Left lobe of liver (tissue), 2 donors: ENCODE measurements at places on chromosomes 16 and 17. TPM values are rescaled to one million over a fixed set of nuclear protein-coding genes. Genes with fewer than 3 reads are reported as not detected.

- no peak for DNase-seq
Measured at GRCh38 chr17:66665194-66665593, 169.7 kb upstream of the CACNG5 start.

GRCh38 chr16:59392911-59393310, 658.8 kb upstream of the GOT2 start:
- DNase-seq = no peak

PSMB3 gene
- 98.2 TPM for total RNA-seq

DNA sequence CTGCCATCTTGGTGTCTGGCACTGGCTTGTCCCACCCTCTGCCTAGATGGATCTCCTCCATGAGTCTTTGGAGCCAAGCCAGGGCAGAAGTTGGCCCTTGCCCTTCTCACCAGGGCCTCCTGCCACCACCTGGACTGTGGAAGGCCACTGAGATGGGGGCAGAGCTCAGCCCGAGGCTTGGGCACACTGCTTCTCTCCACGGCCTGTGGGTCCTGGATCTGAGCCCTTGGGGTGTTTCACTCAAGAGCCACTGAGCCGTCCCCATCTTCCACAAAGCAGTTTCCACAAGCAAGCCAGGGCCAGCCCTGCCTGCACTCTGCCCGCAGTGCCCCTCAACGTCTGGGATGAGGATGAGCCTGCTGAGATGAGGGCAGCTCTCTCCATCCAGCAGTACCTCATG, 16.7 kb upstream of the CD300A start:
- DNase-seq = peak; percentile 94

GRCh38 chr16:66254751-66255150, 111.7 kb upstream of the CDH5 start:
- no peak for DNase-seq

- no peak for DNase-seq
Measured at GRCh38 chr16:1775846-1776671, 3.1 kb upstream of the MRPS34 start.

LRRC37A gene
- total RNA-seq = 0.45 TPM

GRCh38 chr17:2042933-2043332, 1.1 kb downstream of the OVCA2 start:
- no peak for DNase-seq

ITGA3 gene
- 2.7 TPM for total RNA-seq

GRCh38 chr17:31535581-31535981, 144.1 kb downstream of the RAB11FIP4 start:
- no peak for DNase-seq

GRCh38 chr16:23024044-23024443, 125.2 kb downstream of the USP31 start:
- DNase-seq = no peak

GRCh38 chr17:67559381-67559966, 158.3 kb upstream of the NOL11 start:
- no peak for DNase-seq

- DNase-seq = peak; percentile 59
Measured at GRCh38 chr17:47239967-47240651, 13.5 kb upstream of the ITGB3 start.

- DNase-seq = no peak
Measured at GRCh38 chr17:78172249-78173051, 4.1 kb downstream of the SYNGR2 start.

GRCh38 chr16:14310519-14310991, 239.4 kb downstream of the MRTFB start:
- no peak for DNase-seq

DNA sequence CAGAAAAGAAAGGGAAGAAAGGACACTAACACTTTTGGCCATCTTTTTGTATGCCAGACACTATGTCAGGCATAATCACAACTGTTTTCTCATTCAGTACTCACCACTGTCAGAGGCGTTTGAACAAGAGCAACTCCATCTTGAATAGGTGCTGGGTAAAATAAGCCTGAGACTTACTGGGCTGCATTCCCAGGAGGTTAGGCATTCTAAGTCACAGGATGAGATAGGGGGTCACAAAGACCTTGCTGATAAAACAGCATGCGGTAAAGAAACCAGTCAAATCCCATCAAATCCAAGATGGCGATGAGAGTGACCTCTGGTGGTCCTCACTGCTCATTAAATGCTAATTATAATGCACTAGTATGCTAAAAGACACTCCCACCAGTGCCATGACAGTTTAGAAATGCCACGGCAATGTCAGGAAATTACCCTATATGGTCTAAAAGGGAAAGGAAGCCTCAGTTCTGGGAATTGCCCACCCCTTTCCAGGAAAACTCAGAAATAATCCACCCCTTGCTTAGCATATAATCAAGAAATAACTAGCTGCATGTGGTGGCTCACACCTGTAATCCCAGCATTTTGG, 14.9 kb upstream of the LYRM9 start:
- no peak for DNase-seq

DNA sequence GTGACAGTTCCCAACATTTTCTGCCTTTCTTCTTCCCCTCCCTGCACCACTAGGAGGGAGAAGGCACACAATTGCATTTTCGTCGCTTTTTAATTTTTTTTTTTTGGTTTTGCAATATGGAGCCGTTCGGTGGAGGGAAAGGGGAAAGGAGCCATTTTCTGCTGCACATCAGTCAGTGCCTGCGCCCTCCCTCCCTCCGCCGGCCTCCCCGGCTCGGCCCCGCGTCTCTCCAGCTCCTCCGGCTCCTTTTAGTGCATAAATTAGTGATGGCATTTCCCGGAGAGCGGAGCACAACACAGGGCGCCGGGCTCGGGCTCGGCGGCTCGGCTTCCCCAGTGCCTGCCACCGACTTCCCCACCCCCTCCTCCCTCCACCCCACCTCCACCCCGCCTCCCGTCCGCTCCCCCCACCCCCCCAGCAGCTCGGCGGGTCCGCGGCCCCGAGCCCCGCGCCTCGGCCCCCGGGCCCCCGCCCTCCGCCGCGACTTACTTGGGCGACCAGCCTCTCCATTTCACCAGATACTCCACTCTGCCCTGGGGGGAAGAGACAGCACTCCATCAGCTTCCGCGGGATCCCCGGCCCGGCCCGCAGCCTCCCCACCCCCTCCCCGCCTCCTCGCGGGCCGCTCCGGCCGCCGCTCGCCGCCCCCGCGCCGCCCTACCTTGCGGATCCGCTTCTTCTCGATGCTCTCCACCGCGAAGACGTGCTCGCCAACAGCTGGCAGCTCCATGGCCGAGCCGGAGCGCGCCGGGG, 542 bp downstream of the CBX4 start:
- no peak for DNase-seq

GRCh38 chr17:48179071-48179945, 71.7 kb downstream of the SNX11 start:
- no peak for DNase-seq

TBC1D3B gene
- total RNA-seq = 5.7 TPM

SPSB3 gene
- 49.1 TPM for total RNA-seq

KRTAP1-5 gene
- not detected for total RNA-seq

- no peak for DNase-seq
Measured at GRCh38 chr17:55161935-55162555, 102.7 kb upstream of the HLF start.

DNA sequence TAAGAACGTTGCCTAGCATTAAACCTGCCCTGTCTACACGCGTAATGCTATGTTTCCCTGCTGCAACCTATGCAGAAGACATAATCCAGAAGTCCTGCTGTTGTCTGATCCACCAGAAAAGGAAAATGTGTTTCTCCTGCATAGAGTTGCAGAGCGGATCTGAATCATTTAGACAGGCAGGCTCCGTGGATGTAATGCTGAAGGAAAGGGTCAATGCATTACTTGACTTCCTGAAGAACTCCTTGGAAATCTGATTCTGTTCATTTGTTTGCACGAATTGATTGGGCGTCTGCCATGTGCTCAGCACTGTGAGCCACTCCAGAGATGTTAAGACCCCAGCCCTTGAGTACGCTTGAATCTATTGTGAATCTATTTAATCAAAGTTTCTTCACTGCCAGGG, 83.4 kb downstream of the FOXL1 start:
- DNase-seq = no peak

DNA sequence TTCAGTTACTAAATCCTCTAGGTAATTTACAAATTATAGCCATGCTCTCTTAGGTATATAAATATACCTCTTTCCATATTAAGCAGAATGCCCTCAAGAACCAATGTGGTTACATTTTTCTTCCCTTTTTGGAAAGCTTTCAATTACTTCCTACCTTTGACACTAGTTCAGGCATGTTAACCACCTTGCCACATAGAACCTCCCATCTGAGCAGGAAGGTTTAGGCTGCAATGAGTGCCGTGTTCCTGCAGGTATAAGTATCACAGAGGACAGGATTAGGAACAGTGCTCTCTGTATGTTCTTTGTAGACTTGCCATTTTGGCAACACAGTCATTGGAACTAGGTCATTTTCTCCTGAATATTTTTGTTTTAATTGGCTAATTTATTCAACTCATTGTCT, 20.1 kb downstream of the KRT25 start:
- no peak for DNase-seq

DNA sequence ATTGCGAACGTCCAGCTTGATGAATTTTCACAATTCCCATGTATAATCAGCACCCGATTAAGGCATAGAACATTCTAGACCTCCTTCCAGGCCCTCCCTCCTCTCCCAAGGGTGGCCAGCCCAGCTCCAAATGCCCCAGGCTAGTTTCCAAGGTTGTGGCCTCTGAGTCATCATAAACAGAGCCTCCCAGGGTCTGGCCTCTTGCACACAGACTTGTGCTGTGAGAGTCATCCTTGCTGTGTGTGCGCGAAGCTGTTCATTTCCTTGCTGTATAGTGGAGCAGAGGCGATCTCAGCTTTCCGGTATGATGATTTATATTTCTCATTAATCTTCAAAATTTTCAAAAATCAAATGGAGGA, 20.5 kb upstream of the JPH3 start:
- DNase-seq = no peak

DNA sequence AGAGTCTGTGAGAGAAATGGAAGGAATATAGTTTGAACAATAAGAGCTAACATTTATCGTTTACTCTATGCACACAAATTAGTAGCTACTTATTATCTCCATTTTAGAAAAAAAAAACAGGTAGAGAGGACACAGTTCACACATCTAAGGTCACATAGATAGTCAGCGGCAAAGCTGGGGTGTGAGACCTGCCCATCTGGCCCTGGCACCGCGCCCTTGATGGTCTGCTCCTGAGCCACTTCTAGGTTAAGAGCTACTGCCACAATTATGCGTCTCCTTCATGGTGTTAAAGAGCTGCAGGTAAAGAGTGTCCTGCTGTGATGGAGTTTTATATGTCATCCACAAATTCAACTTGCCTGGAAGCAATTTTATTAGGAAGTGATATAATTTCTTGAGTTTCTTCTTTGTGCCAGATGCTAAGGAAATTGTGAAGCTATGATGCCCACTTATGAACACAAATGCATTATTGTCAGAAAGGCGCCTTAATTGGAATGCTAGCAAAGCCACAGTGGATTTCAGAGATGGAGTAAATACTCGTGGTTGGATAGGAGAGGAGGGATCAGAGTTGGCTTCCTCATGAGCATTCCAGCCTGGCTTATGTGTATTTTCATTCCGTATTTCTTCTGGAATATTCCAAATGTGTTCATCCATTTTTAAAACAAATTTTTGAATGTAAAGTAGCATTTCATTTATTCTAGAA, 21.3 kb upstream of the MFSD6L start:
- peak; percentile 14 for DNase-seq

DNA sequence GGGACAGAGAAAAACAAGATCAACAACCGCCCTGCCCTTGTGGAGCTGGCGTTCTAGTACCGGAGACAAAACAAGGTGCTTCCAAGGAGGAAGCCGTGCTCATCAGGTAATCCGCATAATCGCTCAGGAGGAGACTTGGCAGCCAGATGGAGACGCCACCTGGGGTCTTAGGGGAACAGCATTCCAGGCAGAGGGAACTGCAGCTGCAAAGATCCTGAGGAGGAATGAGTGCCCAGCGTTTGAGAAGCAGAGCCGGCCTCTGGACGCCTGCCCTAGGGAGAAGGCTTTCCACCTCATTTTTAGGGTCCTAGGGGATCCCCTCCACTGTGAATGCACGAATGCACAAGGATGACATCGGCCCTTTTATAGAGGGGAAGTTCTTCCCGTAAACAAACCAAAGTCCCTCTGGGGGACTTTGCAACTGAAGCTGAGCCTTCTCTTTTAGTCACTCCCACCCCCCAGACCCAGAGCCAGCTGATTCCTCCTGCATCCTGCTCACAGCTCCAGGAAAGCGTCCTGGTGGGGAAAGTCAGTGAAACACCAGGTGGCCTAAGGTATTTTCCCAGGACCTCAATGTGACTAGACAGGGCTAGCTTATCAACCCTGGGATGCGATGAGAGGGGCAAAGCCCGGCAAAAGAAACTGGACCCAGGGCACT, 13.2 kb upstream of the MPRIP start:
- DNase-seq = no peak

GRCh38 chr16:78998879-78999278, 601.7 kb downstream of the MAF start:
- no peak for DNase-seq

DNA sequence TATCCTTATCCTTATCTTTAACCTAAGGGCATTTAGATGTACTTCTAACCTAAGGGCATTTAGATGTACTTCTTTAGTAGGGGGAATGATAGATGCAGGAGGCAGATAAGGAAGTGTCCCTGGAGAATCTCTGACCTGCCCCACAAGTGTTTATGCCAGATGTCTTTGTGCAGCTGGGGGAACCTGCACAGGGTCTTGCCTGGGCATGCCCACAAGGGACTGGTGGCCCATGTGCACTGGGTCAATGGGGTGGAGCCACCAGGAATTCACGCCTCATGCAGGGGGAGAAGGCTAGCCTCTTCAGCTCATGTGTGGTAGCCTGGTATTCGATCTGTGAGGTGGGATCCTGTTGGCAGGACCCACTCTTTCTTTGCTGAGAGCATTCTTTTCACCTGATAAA, 38.0 kb downstream of the CA10 start:
- no peak for DNase-seq

GRCh38 chr17:69961501-69962145, 113.4 kb upstream of the KCNJ16 start:
- DNase-seq = no peak

DNA sequence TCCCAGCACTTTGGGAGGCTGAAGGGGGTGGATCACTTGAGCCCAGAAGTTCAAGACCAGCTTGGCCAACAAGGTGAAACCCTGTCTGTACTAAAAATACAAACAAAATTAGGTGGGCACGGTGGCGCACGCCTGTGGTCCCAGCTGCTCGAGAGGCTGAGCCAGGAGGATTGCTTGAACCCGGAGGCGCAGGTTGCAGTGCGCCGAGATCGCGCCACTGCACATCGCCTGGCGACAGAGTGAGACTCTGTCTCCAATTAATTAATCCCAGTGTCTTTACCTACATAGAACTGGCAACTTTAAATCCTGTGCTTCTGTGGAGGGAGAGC, 1.5 kb upstream of the ELOB start:
- peak; percentile 44 for DNase-seq

DNA sequence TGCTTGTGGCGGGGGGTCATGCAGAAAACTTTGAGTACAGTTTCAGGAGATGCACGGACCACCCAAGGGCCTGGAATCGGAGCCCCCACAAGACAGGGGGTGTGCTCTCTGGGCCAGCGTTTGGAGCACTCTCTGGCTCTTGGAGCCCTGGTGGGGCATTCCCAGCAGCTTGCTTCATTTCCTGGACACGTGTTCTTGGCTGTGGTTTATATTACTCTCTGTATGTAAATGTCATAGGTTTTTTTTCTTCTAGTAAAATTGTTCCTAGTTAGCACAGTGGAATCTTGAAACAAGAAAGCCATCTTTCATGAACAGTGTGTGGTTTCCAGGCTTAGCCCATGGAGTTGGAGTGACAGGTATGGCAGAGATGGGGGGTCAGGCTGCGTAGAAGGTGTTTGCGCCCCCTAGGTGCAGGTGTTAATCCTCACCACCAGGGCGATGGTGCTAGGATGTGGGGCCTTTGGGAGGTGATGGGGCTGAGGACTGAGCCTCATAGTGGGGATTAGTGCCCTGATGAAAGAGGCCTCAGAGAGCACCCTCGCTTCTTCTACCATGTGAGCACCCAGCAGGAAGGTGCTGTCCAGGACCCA, 79.8 kb downstream of the JPH3 start:
- no peak for DNase-seq

RNF222 gene
- total RNA-seq = not detected
